ENCODE measurements at places on chromosomes 7 and 10.

DNA sequence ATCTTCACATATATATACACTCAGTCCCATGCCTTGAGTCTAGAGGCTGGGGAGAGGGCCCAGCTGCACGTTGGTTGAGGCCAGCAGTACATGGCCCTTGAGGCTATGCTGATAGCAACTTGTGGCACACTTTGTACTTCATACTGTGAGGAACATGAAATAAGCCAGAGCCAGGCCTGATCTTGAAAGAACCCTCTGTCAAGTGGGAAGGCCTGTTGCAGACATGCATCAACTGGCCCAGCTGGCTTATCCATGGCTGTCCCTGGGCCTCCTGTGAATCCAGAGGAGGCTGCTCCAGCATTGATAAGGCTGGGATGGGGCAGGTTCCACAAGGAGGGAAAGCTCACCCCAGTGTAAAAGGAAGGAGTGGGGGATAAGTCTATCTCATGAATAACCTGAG is 140.4 kb downstream of the NRF1 start:
- no peak for DNase-seq

GRCh38 chr10:89283025-89283935 is 18.6 kb upstream of the IFIT2 start:
- DNase-seq, result no peak

DNA sequence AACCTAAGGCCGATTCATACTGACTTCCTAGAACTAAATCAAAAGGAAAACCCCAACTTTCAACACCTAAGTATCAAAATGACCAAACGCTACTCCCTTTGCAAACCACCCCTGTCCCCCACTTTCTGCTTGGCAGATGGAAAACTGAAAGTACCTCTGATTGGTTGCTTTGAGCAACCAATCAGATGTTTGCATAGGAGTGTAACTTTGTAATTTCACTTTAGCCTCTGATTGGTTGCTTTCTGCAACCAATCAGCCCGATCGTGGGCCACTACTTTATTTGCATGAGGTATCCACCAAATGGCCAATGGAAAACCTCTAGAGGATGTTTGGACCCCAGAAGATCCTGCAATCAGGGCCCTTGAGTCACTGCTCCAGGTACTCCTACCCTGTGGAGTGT is 12.3 kb upstream of the SNX10 start:
- DNase-seq, result no peak

DNA sequence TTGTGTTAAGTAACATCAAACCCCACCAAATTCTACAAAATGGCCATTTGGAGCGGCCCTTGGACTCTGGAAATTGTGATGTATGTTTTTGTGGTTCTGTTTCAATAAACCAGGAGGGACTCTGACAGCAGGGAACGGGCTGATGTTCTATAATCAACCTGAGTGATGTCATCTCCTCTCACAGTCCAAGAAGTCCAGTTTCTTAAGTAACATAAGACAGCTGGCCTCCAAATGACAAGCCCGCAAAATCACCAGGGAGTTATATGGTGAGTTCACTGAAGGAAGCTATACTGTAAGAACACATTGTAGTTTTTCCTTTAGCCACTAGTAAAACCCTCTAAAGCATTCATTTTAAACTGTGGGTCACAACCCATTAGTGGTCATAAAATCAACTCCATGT is 34.0 kb downstream of the GOT1 start:
- no peak for DNase-seq

GRCh38 chr10:24792638-24793037 is 69.0 kb upstream of the ARHGAP21 start:
- DNase-seq, result no peak

- no peak for DNase-seq
These were observed 48.5 kb upstream of the NXPH1 start for GRCh38 chr7:8384901-8385300.
